Endothelial cell (in vitro differentiated cells): ENCODE measurements at places on chromosomes 1 and 21. TPM values are rescaled to one million over a fixed set of nuclear protein-coding genes. Genes with fewer than 3 reads are reported as not detected.

GRCh38 chr1:160094806-160095205, 3.6 kb downstream of the IGSF8 start:
- no peak for DNase-seq

- DNase-seq, result no peak
These were observed 80.9 kb upstream of the ZC3H12A start for GRCh38 chr1:37393173-37394120.

DNA sequence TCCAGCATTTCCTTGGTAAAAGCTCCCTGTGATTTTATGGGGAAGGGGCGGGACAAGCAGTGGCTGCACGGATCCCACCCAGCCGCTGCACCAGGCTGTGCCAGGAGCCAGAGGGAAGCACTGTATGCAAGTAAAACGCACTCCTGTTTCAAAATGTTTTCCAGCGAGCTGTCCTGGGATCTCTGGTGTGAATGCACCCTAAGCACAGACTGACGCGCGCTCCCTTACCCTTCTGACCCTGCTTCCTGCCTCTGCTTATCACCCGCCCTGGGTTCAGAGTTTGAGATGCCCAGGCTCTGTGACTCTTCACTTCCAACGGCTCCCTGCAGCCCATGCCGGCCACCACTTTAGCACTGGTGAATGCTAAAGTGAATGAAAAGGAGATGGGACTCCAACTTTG, 131.2 kb downstream of the RHOU start:
- no peak for DNase-seq

GRCh38 chr1:204384636-204385352, 25.1 kb upstream of the PLEKHA6 start:
- no peak for DNase-seq

Gene SON
- total RNA-seq, result 311 TPM

Gene PSRC1
- total RNA-seq, result 9.7 TPM

Gene FAM78B
- total RNA-seq, result 1.3 TPM

Gene OLIG2
- 0.33 TPM for total RNA-seq
